ENCODE measurements at places on chromosomes 3 and 15.
A peak's percentile ranks its signal among the peaks of the same experiment; 100 is the strongest.

- no peak for DNase-seq
Measured at GRCh38 chr3:127339928-127340861, 52.3 kb upstream of the PRR20G start.

- no peak for DNase-seq
Measured at GRCh38 chr15:27746401-27746955, 352.6 kb downstream of the OCA2 start.

DNA sequence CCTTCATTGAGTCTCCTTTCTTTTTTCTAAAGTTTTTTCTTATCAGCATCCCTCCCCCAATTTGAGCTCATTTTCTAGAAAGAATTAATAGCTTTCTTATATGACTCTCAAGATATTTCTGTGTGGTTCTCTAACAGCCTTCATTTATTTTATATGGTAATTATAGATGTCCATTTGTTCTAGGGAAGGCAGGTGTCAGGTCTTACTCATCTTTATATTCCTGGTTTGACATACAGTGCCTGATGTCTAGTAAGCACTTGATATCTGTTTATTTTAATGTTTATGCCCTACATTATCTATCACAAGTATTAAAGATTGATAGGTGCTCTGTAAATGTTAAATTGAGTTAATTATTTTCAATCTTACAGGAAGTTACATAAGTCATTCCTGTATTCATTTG lies 426.7 kb upstream of the TPRG1 start:
- DNase-seq = no peak

DNA sequence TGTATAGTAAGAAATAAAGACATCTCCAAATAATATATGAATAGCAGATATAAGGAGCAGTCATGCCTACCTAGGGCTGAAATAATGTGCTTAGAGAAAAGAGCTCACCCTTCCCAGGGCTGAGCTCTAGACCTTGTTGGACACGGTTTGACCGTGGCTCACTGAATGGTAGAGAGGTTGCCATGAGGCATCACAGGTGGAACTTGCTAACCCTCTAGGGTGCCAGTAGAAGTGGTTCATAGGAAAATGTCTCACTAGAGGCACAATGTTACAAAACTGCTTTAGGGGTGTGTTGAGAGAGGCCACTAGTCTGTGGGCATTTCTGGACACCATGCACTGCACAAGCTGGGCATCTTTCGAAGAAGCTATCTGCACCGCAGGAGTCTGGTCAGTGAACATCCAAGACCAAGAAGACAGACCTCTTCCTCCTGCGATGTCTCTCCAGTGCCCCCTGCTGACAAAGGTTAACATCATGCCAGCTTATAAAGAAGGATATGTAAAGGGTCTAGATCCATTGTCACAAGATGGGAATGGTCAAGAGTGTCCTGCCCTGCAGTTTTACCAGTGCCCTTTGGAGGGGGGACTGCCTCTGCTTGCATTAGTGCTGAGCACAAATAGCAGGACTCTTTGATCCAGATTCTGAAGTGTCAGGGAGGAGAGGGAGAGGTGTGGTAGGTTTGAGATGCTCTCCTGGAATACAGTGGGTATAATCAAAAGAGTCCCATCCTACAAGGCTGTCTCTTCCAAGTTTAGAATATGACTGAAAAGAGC lies 266.8 kb downstream of the ZNF385D start:
- DNase-seq = peak; percentile 85

DNA sequence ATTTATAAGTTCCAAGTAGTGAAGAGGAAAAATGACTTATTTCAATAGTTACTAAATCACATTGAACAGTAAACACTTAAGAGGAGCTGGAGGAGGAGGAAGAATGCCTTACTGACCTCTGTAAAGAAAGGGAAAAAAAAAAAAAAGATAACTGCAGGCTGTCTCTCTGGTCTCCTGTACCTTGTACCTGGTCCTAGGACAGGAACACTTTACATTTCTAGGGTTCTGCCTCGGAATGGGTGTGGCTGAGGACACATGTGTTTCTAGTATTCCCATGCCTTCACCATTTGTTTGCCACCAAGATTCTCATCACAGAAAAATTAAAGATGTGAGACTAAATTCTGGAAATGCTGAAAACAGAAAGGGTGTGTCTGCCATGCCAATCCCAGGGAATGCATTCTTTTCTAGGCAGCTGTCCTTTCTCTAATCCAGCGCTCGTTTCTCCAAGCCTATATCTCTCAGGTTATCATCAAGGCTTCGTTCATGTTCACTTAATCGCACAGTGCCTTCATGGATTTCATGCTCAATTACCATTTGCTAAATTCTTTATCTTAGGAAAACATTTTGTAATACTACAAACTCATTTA lies 1208.3 kb downstream of the OTOL1 start:
- no peak for DNase-seq

GRCh38 chr3:152834776-152835600 lies at the start of gene P2RY1:
P2RY1 (plus strand) TSS chr3:152835131; CDS start chr3:152835783, 652 bp downstream.
- DNase-seq = peak; percentile 80

- no peak for DNase-seq
Measured at GRCh38 chr3:173266441-173266840, 125.4 kb upstream of the SPATA16 start.

GRCh38 chr3:14957153-14957552 lies 9.8 kb downstream of the NR2C2 start:
- no peak for DNase-seq

DNA sequence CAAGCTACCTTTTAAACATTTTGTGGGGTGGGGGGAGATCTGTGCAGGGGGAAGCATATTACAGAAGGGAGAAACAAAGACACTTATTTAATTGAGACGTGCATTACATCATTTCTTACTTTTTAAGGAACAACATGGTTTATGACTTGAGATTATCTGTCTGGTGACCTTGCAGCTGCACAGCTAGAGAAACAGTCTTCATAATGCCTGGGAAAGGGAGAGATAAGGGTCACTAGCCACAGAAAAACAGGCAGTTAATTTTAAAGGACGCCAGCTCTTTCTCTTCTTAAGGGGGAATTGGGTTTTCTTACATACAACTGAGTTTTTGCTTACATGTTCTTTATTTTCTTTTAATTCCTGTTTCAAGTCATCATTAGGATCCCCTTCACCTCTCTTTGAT lies 147.9 kb downstream of the SST start:
- DNase-seq = no peak

GRCh38 chr15:60208709-60209108 lies 189.1 kb downstream of the ANXA2 start:
- DNase-seq = no peak

DNA sequence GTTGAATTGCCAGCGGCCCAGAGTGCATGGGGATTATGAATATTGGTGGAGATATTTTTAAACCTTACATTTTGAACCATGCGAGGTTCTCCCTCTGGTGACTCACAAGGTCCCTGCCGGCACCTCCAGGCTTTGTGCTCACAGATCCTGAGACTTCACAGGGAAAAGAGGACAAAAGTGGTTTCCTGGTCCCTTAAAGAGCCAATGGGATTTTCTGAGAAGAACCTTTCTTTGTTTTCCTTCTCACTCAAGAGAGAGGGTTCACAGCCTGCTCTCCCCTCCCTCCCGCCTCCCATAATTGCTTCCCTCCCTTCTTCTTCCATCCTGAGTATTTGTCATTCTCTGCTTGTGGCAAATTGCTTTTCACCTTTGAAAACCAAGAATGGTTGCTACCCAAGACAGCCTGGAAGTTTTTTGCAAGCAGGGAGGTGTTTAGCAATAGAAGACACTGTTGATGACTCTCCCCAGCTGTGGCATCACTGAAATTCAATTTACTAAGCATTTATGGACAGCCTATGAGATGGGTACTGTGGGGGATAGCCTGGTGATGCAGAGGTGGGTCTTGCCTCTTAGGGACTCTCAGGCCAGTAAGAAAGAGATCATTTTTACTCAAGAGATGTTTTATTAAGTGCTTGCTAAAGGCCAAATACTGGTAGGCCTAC lies 76.6 kb downstream of the CPN2 start:
- DNase-seq = no peak

DNA sequence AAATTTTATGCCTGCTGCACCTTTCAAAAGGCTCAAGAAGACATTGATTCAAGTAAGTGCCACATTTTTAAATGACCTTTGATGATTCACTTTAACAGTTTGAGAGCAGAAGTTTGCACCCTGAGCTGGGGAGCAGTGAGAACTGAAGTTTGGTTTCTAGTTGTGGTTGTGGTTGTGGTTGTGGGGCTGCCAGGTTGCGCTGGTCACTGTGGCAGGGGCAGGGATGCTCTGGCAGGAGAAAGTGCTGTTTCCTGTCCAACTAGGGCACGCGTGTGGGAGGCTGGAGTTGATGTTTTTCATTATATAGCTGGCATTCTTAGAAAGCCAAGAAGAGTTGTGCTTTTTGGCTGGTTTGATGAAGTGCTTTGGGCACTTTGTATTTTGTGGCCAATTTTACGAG lies 339.7 kb upstream of the NR2F2 start:
- DNase-seq = no peak

GRCh38 chr15:80984856-80985255 lies 4.8 kb downstream of the MESD start:
- DNase-seq = no peak

DNA sequence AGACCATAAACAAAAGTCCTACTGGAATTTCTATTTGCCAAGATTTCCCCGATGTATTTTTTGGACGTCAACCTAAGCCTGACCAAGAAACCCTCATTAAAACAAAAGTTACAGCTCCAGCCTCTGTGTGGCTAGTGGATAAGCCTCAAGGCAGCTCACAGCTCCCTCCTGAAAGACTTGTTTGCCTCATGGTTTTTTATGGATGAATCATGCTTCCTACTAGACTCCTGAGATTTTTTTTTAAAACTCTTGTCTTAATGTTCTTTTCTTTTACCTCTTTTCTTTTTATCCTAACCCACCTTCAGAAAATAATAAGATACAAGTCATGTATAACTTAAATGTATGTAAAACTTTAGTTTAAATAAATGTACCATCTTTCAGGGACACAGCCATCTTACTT lies 52.4 kb downstream of the SUCNR1 start:
- DNase-seq = no peak

- peak; percentile 57 for DNase-seq
Measured at GRCh38 chr3:19348941-19349564, 200.7 kb downstream of the KCNH8 start.

- no peak for DNase-seq
Measured at GRCh38 chr15:74044267-74045110, 37.9 kb downstream of the GOLGA6A start.

- DNase-seq = no peak
Measured at GRCh38 chr3:152331018-152331541, 62.4 kb downstream of the MBNL1 start.

GRCh38 chr3:16364323-16364722 lies 99.3 kb downstream of the OXNAD1 start:
- DNase-seq = no peak

GRCh38 chr3:177449360-177450006 lies 252.2 kb upstream of the TBL1XR1 start:
- peak; percentile 34 for DNase-seq

GRCh38 chr15:38860253-38860652 lies 295.6 kb upstream of the RASGRP1 start:
- no peak for DNase-seq

GRCh38 chr15:60616147-60616546 lies 137.2 kb upstream of the ICE2 start:
- DNase-seq = no peak

DNA sequence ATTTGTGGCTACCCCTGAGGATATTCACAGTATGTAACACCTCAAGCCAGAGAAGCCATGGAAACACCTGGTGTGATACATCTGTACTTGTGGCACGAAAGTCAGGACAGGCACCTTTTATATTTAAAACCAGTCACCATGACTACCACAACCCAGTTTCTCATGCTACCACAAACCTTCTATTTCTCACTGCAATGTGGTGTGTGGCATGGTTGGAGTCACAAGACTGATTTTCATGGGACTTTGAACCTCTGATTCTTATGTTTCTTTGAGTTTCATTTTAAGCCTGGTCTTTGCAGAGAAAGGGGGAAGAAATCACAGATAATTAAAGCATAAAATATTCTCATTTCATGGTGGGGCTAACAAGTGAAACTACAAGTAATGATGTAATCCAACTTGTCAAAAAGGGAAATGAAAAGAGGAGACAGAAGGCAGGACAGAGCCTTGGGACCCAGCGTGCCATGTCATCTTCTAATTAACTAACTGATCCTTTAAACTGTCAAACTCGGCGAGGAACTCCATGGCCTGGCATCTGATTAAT lies 175.9 kb downstream of the PDZRN3 start:
- no peak for DNase-seq

- DNase-seq = no peak
Measured at GRCh38 chr15:91694831-91695210, 158.7 kb upstream of the SLCO3A1 start.

DNA sequence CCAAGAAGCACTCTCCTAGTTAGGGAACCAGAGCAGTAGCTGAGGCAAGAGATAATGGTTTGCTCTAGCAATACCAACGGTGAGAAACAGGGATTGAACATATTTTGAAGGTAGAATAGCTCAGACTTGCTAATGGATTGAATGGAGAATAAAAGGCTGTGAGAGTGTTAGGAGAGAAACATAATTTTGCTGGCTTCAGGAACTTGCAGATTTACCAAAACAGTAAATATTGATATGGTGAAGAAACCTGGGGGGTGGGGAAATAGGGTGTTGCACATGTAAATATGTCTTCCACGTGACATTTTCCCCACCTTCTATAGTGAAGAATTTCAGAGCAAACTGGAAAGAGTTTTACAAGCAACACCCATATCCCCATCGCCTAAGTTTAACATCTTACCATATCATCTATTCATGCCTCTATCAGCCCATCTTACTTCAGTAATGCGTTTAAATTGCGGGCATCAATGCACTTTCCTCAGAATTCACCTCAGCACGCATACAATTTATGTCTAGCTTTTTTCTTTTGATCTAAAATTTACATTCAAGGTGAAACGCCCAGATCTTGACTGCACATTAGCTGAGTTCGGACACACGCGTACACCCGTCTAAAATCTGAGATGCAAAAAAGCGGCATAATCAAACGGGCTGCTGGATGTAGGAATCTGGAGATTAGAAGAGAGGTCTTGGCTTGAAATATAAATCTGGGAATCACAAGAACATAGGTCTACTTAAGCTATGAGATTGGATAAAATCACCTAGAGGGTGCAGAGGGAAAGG lies 891 bp upstream of the NR1D2 start:
- no peak for DNase-seq

- no peak for DNase-seq
Measured at GRCh38 chr3:38984731-38985130, 67.0 kb downstream of the SCN11A start.

Measured in SK-MEL-5 (cell line).